Hematopoietic multipotent progenitor cell (in vitro differentiated cells): ENCODE measurements at places on chromosomes 1 and 21. TPM values are rescaled to one million over a fixed set of nuclear protein-coding genes. Genes with fewer than 3 reads are reported as not detected.

Gene DISC1
- total RNA-seq: 21.0 TPM

Gene CYYR1
- 6.2 TPM for total RNA-seq

Gene ZNF697
- 2.2 TPM for total RNA-seq

Gene THEM4
- 18.3 TPM for total RNA-seq

Gene NEK2
- total RNA-seq: 1.1 TPM

Gene TMPRSS2
- not detected for total RNA-seq

Gene SPRR2F
- not detected for total RNA-seq

Gene CAMK1G
- not detected for total RNA-seq

Gene KIF14
- total RNA-seq: 0.54 TPM

Gene SPRR2G
- total RNA-seq: not detected

Gene RGS4
- not detected for total RNA-seq

Gene AMPD1
- not detected for total RNA-seq

Gene SRP9
- 126 TPM for total RNA-seq

Gene GBP2
- total RNA-seq: 88.9 TPM

Gene LRRC39
- total RNA-seq: 0.27 TPM

Gene KCNA10
- not detected for total RNA-seq

Gene FCGR1A
- total RNA-seq: 6.2 TPM

Gene FAM72C
- total RNA-seq: not detected

Gene PER3
- 2.2 TPM for total RNA-seq

Gene LIN9
- 3.0 TPM for total RNA-seq

Gene RCC2
- total RNA-seq: 115 TPM

Gene RERE
- 61.9 TPM for total RNA-seq

Gene RAD54L
- total RNA-seq: 3.0 TPM

Gene AVPR1B
- total RNA-seq: 3.8 TPM

Gene COL9A2
- total RNA-seq: 1.1 TPM

Gene S100A1
- total RNA-seq: 0.54 TPM

Gene MSH4
- total RNA-seq: 0.27 TPM

Gene LEFTY1
- under 0.01 TPM for total RNA-seq

Gene TMEM52
- 0.27 TPM for total RNA-seq

Gene KLHDC9
- total RNA-seq: 2.4 TPM
